ENCODE measurements at places on chromosomes 12 and 14.

GRCh38 chr12:57661376-57661775, 28.4 kb upstream of the B4GALNT1 start:
- DNase-seq, result no peak

- no peak for DNase-seq
Measured at GRCh38 chr12:20183563-20183962, 184.8 kb upstream of the PDE3A start.

GRCh38 chr14:55212634-55213033, 21.2 kb upstream of the DLGAP5 start:
- DNase-seq, result no peak

DNA sequence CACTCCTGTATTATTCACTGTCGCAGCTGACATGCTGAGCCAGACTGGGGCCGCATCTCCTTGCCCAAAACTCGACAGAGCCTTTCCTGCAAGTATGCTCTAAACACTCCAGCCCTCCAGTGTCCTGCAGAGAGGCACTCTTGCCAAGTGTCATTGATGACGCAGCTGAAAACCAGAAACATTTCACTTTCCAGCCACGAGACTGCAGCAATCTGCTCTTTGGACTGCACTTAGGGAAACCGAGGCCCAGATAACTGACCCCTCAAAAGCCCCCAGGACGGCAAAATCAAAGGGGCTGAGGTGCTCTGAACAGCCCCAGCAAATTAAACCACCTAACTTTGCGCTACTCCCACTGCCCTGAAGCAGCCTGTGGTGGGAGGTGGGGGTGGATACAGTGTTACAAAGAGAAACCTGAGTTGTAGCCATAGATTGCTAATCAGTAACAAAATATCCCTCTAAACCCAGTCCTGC, 2.6 kb downstream of the CCDC85C start:
- no peak for DNase-seq

DNA sequence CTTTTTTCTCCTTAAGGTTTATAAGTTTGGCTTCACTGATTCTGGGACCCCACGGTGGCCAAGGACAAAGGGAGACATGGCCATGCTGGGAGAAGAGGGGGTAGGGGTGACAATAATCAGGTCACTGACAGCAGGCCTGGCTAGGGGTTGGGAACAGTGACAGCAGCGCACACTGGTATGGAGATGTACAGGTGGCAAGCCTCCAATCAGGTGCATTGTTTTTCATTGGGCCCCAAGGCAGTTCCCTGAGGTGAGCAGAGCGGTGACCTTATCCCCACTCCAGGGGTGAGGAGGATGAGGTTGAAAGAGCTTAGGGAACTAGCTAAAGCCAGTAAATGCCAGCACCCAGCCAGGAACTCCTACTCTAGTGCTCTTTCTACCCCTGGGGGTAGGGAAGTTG, 1.4 kb downstream of the SYNDIG1L start:
- no peak for DNase-seq

DNA sequence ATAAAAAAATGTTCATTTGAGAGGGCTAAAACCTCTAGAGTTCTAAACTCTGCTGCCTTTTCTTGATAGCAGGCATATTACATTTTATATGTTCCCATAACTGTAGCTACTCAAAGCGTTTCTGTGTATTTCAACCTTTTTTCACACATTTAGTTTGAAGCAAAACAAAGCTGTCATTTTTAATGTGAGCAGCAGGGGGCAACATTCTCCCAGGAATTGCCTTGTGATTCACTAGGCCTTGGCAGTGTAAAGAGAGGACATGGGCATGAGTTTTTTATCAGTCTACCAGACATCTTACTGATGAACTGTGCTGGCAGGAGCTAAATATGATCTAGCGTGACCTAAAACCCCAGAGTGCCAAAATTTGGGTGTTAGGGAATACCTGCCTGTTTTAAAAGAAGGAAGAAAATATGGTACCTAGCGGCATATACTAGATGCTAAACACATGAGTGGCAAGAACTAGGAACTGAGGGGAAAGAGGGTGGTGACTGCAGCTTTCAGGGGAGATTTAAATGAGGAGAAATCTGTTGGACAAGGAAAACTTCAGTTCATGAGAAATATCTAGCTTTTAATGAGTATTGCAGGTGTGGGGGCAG, 65.3 kb downstream of the IFT43 start:
- DNase-seq, result no peak

- DNase-seq, result no peak
Measured at GRCh38 chr12:72234886-72235285, 37.3 kb upstream of the TRHDE start.

DNA sequence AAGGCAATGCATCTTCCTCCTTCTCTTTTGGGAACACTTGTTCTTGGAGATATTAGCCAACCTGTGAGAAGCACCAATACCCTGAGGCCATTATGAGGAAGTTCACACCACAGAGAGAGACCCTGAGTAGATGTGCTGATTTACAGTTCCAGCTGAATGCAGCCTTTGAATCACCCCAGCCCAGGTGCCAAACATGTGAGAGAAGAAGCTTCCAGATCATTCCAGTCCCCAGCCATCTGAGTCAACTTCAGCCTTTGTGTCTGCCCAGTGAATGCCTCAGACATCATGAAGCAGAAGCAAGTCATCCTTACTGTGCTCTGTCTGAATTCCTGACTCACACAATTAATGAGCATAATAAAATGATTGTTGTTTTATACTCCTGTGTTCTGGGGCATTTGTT, 25.1 kb downstream of the C12orf42 start:
- DNase-seq, result no peak

DNA sequence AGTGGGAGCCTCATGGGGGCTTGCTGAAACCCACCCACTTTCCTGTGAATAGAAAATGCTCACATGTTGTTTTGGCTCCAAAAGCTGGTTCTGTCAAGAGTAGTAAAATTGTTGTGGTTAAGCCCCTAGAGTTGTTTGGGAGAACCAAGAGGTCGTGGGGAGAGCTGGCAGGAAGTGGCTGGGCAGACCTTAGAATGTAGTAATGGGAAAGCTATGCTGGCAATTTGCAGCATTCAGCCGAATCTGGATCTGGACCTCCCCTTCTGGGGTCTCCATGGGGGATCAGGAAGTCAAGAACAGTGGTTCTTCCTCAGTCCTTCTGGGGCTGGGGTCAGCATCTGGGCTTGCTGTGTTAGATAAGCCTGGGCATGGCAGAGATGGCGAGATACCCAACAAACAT, 150.6 kb upstream of the TBX3 start:
- no peak for DNase-seq

DNA sequence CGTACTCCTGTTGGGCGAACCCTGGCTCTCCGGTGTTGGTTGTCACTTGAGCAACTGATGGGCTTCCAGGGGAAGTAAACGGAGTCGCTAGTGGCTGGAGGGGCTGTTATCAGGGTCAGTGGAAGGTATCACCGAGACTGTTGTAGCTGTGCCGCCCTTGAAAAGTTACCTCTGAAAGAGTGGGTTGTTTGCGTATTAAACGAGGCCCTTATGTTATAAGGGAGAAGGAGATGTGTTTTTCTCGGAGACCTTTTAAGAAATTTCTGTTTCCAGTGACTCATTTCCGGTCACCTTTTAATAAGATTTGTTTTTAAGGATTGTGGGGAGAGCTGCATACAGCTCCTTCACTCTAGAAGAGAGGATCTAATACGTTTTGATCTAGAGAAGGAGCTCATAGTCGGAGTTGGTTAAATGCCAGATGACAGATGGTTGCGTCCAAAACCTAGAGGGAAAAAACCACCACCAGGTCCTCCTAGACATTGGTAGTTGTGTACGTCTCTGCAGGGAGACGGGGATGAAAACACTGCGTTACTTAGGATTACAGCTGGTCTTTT, 750 bp upstream of the DBX2 start:
- no peak for DNase-seq

DNA sequence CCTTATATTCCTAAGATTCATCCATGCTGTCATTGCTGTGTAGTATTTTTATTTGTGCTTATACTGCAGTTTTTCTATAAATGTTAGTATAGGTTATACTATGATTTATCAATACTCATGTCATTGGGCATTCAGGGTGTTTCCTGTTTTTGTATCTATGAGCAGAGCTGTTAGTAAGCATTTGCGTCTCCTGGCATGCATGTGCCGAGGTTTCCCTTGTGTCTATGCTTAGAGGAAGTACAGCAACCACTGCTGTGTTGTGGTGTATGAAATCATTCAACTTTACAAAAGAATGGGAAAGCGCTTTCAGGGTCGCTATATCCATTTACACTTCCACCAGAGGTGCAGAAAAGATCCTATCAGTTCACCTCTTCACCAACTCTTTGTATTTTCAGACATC, 122.7 kb downstream of the RGS6 start:
- DNase-seq, result no peak

- no peak for DNase-seq
Measured at GRCh38 chr12:24133384-24133783, 183.9 kb upstream of the SOX5 start.

DNA sequence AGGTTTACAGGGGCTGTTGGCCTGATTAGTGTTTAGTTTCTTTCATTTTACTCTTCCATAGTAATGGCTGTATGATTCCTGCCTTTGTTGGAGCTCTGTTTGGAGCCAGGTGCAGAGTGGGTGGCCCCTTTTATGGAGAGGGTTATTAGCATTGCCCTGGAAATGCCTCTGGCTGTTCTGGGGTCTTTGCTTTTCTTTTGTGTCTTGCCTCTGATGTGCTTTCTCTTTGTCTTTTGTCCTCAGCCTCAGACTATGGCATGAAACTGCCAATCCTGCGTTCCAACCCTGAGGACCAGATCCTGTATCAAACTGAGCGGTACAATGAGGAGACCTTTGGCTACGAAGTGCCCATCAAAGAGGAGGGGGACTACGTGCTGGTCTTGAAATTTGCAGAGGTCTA, 6.9 kb downstream of the MLEC start:
- no peak for DNase-seq

- DNase-seq, result no peak
Measured at GRCh38 chr12:62448436-62448835, 18.2 kb upstream of the MON2 start.

GRCh38 chr12:58372298-58372697, 430.9 kb downstream of the ATP23 start:
- no peak for DNase-seq

GRCh38 chr12:67070604-67071003, 198.6 kb upstream of the CAND1 start:
- no peak for DNase-seq

DNA sequence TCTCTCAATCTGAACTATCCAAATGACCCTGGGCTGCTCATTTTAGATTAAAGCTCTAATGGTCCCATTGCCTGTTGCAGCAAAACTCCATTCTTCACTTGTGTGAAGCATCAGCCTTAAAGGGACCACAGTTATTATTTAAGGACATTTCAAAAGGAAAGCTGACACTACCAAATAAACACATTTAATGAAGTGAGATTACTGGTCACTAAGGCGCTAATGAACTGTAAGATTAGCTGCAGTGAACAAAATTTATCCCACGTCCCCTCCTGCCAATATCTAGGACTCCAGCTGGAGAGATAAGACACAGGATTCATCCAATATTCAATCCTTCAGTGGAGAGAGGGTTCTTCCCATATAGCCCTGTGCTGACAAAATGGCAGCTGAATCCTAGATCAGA, 1029.2 kb upstream of the SEL1L start:
- no peak for DNase-seq

GRCh38 chr12:39294715-39295114, 148.2 kb downstream of the KIF21A start:
- DNase-seq, result no peak

- no peak for DNase-seq
Measured at GRCh38 chr12:77401770-77402081, 336.4 kb upstream of the E2F7 start.

- no peak for DNase-seq
Measured at GRCh38 chr14:32761381-32761968, 177.2 kb upstream of the NPAS3 start.

GRCh38 chr14:98085751-98086150, 1186.2 kb downstream of the BCL11B start:
- DNase-seq, result no peak

DNA sequence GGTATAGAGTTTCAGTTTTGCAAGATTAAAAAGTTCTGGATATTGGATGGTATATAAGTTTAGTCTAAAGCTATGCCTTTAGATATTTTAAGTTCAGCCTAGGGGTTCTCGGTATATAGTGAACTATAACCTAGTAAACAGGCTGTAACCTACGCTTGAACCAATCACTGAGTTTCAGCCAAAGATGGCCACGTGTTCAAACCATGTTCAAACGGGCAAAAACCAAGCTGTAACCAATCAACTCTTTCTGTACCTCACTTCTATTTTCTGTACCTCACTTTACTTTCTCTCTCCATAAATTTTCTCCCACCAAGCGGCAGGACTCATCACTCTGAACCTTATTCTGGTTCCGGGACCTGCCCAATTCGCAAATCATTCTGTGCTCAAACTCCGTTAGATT, 1.4 kb downstream of the TMBIM4 start:
- peak; percentile 46 for DNase-seq

GRCh38 chr12:49507139-49507538, 31.7 kb upstream of the KCNH3 start:
- DNase-seq, result no peak

DNA sequence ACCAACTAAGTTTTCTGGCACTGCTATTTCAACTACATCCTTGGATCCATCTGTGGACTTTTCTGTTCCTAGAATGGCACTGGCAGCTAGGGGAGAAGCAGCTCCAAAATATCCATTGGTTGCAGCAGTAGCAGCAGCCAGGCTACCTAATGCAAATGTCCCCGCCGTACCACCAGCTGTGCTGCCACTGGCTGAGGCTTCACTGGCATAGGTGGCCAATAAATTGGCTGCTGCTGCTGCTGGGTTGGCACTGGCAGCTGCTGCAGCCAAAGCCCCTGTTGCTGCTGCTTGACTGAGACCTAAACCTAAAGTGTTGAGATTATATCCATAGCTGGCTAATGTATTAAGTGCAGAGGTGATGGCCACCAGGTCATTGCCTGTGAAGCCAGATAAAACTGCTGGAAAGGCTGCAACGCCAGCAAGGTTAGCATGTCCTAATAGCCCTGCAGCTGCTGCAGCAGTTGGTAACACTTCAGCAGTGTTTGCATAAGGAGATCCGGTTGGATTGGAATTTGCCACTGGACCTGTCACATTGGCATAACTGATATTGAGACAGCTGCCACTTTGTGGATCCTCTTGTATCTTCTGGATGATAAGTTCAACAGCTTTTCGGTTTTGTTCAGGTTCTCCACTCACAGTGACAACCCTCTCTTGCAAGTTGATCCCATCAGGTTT, 149.5 kb downstream of the NOVA1 start:
- no peak for DNase-seq

GRCh38 chr14:94120667-94121340, 8.6 kb downstream of the IFI27L2 start:
- no peak for DNase-seq

GRCh38 chr12:13005649-13006048, 5.6 kb upstream of the HEBP1 start:
- no peak for DNase-seq

GRCh38 chr12:48451372-48451771, 21.0 kb upstream of the ANP32D start:
- DNase-seq, result no peak

GRCh38 chr12:69929531-69929930, 104.5 kb downstream of the MYRFL start:
- DNase-seq, result no peak

- no peak for DNase-seq
Measured at GRCh38 chr12:88924162-88924561, 343.9 kb upstream of the KITLG start.

Measured in GF-D8 (cell line).